ENCODE measurements at places on chromosomes 3 and 15.

GRCh38 chr3:38837358-38837757, 21.3 kb upstream of the SCN10A start:
- no peak for DNase-seq

- DNase-seq, result no peak
These were observed 249.8 kb downstream of the POLQ start for GRCh38 chr3:121295979-121296378.

GRCh38 chr15:52318729-52319500, 23.3 kb upstream of the MYO5C start:
- no peak for DNase-seq

DNA sequence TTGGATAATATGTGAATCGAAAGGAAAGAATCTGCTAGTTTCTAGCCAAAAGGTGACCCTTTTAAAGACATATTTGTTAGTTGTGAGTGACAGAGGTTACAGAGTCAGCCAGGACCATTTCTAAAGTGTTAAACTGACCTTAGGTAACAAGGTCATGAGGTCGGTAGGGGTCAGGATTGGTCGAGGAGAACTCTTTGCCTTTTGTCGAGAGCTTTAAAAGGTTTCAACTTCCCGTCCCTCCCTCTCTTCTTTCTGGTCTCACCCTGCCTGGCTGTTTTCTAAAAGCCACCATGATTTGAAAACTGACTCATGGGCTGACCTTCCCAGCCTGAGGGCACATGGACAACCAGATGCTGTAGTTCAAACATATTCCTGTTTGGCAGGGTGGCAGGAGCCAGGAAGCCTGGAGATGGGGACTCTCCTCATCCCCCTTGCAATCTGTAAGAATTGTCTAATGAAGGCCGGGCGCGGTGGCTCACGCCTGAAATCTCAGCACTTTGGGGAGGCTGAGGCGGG, 25.8 kb upstream of the PRTG start:
- DNase-seq, result no peak

- no peak for DNase-seq
These were observed 142.8 kb downstream of the LIPC start for GRCh38 chr15:58574631-58575030.

DNA sequence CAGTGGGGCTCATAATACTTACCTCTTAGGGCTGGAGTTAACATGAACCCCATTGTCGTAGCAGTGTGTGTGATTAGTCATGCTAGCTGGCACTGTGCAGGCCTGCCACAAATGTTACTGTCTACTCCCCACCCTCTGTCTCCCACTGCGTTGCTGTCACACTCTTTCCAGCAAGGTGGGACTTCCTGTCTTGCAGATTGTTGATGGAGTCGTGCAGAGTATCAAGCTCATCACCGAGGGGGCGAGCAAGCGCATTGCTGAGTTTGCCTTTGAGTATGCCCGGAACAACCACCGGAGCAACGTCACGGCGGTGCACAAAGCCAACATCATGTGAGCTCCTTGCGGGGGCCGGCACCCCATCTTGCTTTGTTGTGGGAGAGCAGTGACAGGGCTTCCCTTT, 12.9 kb downstream of the IDH3A start:
- DNase-seq, result peak; percentile 6

DNA sequence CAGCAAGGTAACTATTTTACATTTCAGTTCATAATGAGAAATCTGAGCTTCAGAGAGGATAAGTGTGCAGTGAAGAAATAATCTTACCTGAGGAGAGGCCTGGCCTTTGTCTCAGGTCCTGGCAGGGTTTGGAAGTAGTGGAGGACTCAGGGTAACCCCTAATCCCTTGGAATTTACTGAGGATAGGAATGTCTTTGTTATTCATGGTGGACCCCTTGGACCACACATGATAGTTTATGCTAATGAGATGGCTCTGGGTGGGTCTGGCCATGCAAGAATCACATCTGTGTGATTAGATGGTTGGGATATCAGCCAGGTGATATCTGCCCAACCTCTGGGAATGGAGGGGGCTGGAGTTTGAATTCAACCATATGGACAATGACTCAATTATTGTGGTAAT, 65.0 kb upstream of the DAZL start:
- no peak for DNase-seq

DNA sequence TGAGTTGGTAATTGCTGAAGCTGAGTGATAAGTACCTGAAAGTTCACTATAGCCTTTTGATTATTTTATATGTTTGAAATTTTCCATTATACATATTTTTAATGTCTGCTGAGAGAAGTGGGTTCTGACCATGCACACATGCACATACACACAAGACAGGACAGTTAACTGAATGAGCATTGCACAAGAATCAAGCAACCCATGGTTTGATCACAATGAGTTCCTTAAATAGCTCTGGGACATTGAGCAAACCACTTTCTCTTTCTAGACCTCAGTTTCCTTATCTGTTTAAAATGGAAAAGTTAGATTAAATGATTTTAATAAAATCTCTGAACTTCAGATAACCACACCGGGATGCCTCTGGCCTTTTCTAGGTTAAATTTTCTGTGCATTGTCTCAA, 26.7 kb downstream of the SNTN start:
- no peak for DNase-seq

- no peak for DNase-seq
These were observed 146.8 kb upstream of the FRMD4B start for GRCh38 chr3:69532547-69533224.

- DNase-seq, result no peak
These were observed 98.6 kb downstream of the NEO1 start for GRCh38 chr15:73150831-73151230.

GRCh38 chr3:7978087-7978422, 523.6 kb upstream of the LMCD1 start:
- DNase-seq, result no peak

- no peak for DNase-seq
These were observed 39.7 kb upstream of the C15orf39 start for GRCh38 chr15:75161917-75162414.

GRCh38 chr3:131151-131888, 65.2 kb upstream of the CHL1 start:
- DNase-seq, result no peak

DNA sequence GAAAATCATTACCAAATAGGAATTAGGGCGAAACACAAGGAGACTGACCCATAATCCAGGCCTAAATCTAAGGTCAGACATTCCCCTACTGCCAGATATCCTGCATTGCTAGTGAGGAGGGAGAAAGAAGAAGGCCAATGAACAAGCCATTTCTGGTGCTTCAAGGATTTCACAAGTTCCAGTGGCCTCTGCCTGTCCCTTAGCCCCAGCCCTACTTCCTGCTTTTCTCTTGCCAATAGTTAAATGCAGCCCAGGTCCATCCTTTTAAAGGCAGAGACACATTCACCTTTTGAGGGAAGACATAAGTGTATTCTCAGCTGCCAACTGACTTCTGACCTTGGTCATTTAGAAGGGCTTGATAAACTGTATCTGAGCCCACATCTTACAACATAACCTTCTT, 135.8 kb downstream of the ZNF621 start:
- no peak for DNase-seq

GRCh38 chr3:13215940-13216546, 142.8 kb upstream of the IQSEC1 start:
- no peak for DNase-seq

DNA sequence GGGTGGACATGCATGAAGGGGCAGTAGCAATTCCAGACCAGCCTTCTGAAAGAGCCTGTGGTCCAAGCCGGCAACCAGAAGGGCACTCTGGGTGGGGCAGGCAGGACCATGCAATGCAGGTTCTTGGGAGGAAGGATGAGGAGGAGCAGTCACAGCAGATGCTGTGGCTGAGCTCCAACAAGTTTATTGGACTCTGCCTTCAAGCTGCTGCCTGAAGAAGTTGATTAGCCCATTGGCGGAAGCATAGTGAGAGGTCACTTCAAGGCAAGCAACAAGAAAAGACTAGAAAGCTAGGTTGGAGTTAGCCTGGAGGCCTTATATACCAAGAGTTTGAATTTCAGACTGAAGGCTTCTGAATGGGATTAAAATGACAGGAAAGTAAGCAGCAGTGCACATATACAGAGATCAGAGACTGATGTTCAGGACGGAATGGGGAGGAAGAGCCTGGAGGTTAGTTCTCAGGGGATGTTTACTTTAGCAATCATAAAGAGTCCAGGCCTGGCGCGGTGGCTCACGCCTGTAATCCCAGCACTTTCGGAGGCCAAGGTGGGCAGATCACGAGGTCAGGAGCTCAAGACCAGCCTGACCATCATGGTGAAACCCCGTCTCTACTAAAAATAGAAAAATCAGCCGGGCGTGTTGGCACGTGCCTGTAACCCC, 39.9 kb downstream of the SFMBT1 start:
- DNase-seq, result no peak

- no peak for DNase-seq
These were observed 735.0 kb downstream of the ROBO1 start for GRCh38 chr3:79032686-79033318.

DNA sequence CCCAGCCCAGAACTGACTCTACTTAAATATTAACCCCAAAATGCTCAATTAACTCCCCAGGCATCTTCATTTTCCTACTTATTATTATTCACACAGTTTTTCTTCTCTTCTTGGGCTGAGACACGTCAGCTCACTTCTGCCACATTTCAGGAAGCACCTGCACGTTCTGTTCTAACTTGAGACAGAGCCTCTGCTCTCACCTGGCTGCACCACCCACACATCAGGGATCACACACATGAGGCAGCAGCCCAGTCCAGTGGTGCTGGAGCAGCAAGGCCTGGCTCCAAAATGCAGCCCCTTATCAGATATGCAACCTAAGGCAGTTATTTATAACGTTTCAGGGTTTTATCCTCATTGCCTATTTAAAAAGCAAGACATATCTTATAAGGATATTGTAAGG, 127.5 kb downstream of the OSBPL10 start:
- DNase-seq, result no peak

DNA sequence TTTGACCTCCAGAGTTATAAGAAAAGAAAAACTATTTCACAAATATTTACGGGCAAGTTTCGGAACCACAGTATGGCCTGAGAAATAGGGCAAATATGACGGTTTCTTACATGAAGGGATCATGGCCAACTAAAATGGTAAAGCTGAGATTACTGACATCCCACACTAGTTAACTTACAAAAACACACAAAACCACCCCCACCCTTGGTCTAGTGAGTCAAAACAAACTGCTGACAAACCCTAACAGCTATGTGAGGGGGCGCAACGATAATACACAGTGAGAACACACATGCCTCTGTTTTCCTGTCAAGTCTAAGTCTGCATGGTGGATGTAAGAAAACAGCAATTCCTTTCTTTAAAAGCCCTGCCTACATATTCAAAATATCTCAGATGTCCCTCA, 32.3 kb downstream of the CBLB start:
- DNase-seq, result no peak

DNA sequence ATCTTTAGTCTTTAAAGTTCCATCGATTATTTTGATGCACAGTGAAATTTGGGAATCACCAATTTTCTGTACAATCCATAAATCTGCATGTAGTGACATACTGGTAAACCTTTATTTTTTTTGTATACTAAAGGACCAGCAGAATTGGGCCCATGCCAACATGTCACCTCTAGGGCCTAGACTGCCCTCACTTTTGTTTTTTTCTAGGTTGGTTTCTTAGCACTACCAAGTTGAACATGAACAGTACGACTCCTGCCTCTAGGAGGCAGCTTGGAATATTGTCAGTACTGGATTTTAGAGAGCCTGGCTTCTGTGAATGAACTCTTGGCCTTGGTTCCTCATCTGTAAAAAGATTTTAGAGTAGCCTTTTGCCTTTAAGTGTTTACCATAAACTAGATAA, 32.3 kb downstream of the NKIRAS1 start:
- no peak for DNase-seq

DNA sequence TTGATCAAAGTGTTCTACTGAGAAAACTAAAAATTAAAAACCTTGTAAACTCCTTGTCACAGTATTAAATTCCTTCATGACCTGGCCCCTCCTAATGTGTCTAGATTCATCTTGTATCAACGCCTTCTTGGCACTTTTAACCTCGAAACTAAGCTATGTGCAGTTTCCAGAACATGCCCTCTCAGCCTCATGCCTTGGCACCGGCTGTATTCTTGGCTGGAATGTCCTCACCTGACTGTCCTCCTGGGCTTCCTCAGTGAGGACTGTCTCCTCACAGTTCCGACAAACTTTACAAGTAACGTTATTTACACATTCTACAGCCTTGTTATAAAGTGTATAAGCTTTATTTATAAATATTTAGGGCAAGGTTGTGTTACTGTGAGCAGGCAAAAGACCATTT, 196.5 kb upstream of the SLC2A2 start:
- no peak for DNase-seq

DNA sequence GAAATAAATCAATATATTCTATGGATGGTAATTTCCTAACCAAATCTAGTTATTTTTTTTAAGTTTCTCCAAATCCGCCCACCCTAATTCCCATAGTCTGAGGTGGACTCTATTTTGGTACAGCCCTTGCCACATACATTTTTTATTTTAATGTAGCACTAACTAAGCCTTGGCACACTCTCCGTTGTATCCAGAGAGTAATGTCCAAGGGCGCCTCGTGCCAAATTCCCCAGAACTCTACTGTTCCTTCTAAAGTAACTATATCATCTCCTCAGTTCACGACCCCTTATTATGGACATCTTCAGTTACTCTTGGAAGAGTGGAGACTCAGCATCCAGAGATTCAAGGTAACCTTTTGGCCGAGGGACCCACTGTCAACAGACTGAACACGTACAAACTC, 1.3 kb downstream of the VGLL3 start:
- no peak for DNase-seq

GRCh38 chr15:49145651-49146609, 9.5 kb downstream of the COPS2 start:
- no peak for DNase-seq

DNA sequence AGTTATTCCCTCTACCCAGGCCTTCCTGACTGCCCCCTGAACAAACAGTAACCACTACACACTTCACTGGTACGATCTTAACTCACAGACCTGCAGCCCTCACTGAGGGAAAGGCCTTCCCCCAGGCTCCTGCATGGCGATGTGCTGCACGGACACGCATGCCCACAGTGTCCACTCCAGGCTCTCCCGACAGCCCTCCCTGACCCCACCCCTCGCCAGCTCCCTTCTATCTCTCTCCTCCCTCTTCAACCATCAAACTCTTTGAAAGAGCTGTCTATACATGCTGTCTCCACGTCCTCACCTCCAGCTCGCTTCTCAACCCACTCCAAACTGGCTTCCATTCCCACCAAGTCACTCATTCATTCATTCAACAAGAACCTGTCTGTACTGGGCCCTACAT, 3.9 kb downstream of the SCN5A start:
- DNase-seq, result no peak

DNA sequence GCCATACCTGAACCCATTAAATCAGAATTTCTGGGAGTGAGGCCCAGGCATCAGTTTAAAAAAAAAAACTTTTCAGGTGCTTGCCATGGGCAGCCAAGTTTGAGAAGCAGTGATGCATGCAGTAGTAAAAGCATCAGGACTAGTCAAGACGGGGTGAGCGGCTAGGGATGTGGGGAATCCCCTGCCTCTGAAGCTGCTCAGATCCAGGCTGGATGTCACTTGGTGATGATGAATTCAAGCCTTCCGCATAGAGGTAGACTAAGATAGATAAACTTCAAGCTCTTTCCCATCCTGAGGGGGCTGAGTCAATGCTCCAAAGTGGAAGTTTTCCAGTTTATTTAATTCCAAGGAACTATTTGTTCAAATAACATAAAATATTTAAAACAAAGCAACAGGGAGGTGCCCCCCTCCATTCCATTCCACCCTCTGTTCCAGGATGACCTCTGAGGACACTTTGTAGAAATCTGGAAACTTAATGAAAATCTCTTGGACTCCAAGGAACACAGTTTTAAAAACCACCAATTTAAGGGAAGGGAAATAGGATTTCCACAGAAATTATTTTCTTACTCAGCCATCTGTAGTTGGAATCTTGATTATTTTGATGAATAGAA, 100.4 kb upstream of the NR2E3 start:
- DNase-seq, result no peak

GRCh38 chr15:52667597-52667996, 11.6 kb downstream of the ATOSA start:
- DNase-seq, result no peak

Measured in activated CD8-positive, alpha-beta memory T cell treated with anti-CD3 and anti-CD28 coated beads for 4 hours (primary cell).